Stimulated activated CD4-positive, alpha-beta T cell treated with anti-CD3 and anti-CD28 coated beads, Interleukin-15, amount 100 ng/mL, for 48 hours (primary cell): ENCODE measurements at places on chromosomes 7 and 10.

DNA sequence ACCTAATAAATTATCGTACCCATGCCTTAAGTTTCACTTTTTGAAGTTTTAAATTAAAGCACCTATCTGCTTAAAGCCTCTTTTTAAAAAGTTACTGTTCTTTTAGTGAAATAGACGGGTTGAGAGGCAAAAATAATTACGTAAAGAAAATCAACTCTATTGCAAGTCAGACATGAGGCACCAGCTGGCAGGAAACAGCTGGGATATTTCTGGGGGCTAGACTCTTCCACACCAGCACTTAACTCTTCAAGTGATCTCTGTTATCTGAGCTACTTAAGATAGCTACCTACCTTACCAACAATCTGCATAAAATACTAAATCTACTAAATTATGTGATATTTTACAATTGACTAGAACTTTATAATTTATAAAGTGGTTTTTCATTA, 35.8 kb downstream of the GBF1 start:
- no peak for DNase-seq

- no peak for DNase-seq
These were observed 64.3 kb upstream of the ADRB1 start for GRCh38 chr10:113979409-113979808.

- DNase-seq, result no peak
These were observed 117.5 kb upstream of the ANLN start for GRCh38 chr7:36272211-36272566.

DNA sequence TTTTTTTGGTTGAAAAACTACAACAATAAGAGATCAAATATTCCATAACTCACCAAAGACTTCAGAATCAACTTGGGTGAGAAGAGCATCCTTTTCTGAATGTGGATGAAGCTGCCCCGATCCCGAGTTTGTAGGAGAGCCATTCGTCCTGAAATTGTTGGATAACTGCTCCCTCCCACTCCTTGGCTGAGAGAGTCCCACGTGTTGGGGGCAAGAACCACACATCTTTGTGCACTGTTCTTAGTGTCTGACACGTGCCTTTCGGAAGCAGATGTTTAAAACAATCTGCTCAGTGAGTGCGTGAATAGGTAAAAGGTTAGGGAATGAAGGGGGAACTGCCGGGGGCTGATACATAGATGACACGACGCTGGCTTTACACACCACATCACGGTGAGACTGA, 575.7 kb downstream of the PTPRN2 start:
- no peak for DNase-seq

GRCh38 chr7:15228831-15229230, 326.3 kb upstream of the DGKB start:
- DNase-seq, result no peak

DNA sequence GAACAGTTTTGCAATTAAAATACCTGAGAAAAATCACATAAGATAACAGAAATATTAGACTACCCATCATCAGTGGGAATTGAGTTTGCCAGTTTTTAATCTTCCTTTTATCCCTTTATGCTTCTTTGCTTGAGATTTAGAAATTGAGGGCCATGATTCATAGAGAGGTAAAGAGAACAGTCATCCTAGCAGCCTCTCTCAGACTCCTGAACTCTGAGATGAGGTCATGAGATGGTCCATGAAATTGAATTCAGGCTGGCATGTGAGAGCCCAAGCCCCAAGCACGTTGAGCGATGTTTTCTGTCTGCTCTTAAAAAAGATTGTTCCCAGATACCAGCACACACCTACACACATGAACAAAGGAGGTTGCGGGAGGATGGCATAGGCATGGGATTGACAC, 91.1 kb downstream of the CREB5 start:
- DNase-seq, result no peak

DNA sequence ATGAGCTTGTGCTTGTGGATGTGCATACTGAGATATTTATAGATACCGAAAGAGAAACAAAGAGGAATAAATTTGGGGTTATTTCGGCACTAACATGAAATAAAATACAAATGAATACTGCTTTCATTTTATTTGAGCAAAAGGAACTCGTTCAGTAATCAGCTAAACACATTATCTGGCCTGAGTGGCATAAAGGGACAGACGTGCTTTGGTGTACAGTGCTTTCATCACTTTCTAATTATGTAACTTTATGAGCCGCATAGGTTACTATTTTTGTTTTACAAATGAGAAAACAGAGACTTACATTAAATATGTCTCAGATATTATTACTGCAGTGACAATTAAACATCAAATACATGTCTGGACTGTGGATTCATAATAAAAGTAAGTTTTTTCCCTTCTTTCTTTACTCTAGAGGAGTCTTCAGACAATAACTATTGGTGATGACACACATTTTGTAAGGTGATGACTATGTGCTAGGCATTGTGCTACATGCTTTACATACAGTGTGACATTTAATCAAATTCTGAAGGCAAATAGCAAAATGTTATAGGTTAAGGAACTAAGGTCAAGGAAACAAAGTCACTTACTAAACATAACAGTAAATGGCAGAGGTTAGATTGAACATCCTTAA, 503.3 kb downstream of the SORCS1 start:
- no peak for DNase-seq

DNA sequence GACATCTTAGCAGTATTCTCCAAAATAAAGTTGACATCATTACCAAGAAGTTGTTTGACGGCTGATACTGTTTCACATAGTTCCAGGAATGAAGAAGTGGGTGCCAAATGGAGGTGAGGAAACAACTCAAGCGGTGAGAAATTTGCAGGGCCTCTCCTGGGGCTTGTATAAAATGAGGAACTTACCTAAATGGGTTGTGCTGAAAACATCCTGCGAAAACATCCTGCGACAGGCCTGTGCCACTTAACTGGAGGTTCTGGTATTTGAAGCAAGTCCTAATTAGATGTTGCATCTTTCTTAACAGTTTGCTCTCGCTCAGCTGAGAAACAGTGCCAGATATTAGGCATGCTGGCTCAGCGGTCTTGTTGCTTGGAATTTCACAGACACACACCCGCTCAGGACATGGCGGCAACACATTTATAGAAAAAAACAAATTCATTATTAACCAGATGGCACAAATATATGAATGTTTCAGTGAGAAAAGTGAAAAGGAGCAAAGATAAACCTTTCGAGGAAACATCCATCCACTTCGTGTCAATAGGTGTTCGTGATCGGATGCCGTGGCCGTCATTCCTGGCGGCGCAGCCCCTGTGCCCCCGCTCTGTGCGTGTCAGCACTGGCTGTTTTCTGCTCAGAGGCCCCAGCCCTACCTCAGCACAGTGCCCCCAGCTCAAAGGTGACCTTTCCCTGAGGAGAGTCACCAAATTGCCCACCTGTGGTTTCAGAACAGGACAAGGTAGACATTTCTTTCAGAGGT, 48.1 kb downstream of the CDC123 start:
- DNase-seq, result no peak

GRCh38 chr7:81769891-81770727, at the start of gene HGF:
Gene HGF, minus strand, starts transcription at chr7:81770047. Its CDS starts 76 bp downstream, at chr7:81769971.
- DNase-seq, result no peak

DNA sequence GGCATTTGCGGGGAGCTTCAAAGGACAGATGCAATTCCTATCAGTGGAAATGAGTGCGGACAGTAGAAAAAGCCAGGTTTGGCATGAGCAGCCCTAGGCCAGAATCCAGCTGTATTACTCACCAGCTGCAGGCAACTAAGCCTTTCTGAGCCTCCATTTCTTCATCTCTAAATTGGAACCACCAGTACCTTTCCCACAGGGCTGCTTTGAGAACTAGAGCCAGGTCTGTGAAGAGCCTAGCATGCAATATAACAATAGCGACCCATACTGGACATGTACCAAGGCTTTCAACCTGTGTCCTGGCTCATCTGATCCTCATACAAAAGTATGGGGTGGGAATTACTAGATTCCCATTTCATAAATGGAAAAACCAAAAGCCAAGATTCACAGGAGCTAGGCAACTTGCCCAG, 101.0 kb downstream of the GSAP start:
- DNase-seq, result no peak

GRCh38 chr7:36752026-36752711, 27.9 kb upstream of the AOAH start:
- no peak for DNase-seq

- DNase-seq, result no peak
These were observed 50.5 kb downstream of the SH3PXD2A start for GRCh38 chr10:103804871-103805270.

- DNase-seq, result no peak
These were observed 2.5 kb upstream of the MAP3K8 start for GRCh38 chr10:30431435-30431911.

GRCh38 chr7:156442516-156442915, 198.1 kb upstream of the RNF32 start:
- no peak for DNase-seq

DNA sequence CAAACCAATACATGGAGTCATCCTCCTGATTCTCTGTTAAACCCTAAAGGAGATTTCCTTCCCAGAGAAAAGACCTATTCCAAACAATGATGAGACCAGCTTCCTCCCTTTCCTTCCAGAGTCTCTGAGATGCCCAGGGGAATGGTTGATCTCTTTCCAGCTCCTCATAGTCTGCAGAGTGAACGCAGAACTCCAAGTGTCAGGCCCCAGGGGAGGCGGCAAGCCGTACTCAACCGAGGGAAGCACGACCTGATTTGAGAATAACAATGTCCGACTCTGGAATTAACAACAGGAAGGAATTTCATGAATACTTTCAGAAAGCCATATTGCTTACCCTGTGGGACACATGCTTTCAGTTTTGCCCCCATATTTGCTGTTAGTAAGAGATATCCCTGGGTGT, 241.7 kb upstream of the GLI3 start:
- no peak for DNase-seq

DNA sequence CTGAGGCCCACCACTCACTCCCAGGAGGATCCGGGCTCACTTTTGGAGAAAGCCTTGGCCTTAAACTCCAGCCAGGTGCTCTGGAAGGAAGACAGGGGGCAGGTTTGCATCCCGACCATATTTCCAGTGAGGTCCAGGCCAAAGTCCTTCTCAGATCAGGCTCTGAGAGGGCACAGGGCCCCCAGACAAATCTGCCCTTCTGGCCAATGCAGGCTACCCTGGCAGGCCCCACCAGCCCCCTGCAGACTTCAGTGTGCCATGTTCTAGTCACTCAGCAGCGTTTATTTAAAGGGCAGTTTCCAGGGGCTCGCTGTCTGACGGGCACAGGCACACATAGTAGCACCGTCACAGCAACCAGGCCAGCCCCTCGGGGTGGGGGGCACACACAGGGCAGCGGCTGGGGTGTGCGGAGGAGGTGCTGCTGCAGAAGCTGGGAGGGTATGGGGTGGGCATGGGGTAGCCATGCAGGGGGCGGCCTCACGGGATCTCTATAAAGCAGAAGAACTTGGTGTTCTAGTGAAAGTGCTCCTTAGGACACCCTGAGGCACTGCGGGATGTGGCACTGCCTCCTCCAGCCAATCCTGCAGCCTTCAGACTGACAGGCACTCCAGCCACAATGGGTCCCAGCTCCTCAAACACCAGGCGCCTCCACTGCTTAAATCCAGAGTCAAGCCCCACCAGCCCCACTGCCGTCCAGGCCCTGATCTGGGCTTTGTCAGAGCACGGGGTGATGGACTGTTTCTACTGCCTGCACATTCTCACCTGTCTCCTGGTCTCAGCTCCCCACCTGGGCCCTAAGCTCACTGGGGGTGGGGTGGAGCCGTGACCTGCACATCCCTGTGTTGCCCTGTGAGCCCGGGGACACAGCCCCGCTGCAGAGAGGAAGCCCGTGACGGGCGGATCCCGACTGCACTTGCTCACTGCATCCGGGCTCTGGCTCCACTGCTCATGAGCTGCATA, 9.6 kb upstream of the PYROXD2 start:
- no peak for DNase-seq

DNA sequence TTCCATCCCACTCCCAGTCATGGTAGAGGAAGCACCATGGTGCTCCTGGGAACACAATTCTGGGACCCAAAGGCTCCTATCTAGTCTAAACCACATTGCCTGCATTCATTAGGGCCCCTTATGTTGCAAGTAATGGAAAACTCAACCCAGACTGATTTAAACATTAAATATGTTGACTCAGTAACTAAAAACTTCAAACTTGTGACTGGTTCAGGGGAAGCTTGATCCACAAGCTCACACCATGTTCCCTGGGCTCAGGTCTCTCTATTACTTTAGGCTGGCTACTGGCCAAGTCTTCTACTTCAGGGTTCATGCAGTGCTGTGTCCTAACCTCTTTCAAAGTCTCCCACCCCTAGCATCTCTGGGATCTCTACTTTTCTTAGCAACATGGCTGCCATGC, 13.1 kb downstream of the WNT16 start:
- DNase-seq, result no peak

DNA sequence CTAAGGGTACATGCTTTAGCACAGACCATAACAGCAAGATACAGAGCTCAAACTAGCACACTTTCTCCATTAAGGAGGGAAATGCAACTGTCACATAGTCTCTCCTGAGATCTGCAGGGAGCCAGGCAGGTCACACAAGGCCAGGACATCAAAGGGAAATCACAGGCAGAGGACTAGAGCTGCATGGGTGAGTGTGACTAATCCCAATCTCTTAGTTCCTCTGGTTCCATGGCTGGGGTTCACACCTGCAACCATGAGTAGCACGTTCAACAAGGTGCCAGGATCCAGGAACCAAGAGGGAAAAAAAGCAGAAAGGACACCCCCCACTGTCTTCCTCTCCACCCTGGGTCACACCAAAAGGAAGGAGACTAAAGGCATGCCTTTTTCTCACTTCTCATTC, 296.5 kb upstream of the STEAP1 start:
- no peak for DNase-seq

GRCh38 chr7:7183061-7183837, 905 bp downstream of the C1GALT1 start:
- DNase-seq, result no peak

DNA sequence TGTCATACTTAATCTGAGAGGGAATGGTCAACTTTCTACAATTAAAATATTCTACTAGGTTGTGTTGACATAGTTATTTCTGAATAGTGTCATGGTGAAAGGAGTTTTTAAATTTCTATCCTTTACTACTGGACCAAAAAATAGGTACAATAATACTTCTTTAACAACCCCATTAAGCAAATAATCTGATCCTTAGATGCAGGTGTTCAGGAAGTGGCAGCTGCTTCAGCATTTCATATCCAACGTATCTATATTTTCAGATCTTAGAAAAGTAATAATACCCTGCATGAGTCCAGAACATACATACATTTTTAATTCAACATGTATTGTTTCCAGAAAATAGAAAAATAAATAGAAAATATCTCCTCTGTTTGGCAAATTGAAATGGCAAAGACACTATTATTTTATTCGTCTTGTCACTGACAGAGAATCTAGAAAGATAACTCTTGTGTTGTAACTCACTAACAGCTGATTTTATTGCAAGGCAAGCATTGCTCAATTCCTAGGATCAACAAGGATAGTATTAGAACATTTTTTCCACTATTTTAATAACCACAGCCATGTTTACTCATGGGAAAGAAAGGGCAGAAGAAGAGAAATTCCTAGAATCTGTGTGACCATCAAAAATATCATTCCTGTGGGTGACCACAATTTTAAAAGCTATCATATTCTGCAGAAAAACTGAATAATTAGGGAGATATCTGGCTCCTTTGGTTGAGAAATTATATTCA, 159.3 kb upstream of the CNTNAP2 start:
- DNase-seq, result no peak

GRCh38 chr7:49159536-49159935, 235.2 kb downstream of the CDC14C start:
- no peak for DNase-seq

- no peak for DNase-seq
These were observed 244.7 kb downstream of the KIF20B start for GRCh38 chr10:89946106-89946505.
